Uterus (tissue), 4 donors: ENCODE measurements at places on chromosomes 6 and 20. TPM values are rescaled to one million over a fixed set of nuclear protein-coding genes. Genes with fewer than 3 reads are reported as not detected.
A peak's percentile ranks its signal among the peaks of the same experiment; 100 is the strongest.

GRCh38 chr20:51208162-51208561 is 185.3 kb upstream of the KCNG1 start:
- H3K4me3 ChIP-seq, result no peak overlapping the region
- H3K36me3 ChIP-seq, result no peaks in the 10 kb centered on the region
- no peaks in the 10 kb centered on the region for H3K27me3 ChIP-seq
- DNase-seq, result no peak
- H3K4me1 ChIP-seq, result no peaks in the 10 kb centered on the region

- H3K27ac ChIP-seq, result peak overlapping the region; percentile 82
- H3K36me3 ChIP-seq, result no peaks in the 10 kb centered on the region
- peak; percentile 25 for DNase-seq
- no peaks in the 10 kb centered on the region for H3K27me3 ChIP-seq
Measured at GRCh38 chr20:43514648-43514999, 7.1 kb downstream of the L3MBTL1 start.

DNA sequence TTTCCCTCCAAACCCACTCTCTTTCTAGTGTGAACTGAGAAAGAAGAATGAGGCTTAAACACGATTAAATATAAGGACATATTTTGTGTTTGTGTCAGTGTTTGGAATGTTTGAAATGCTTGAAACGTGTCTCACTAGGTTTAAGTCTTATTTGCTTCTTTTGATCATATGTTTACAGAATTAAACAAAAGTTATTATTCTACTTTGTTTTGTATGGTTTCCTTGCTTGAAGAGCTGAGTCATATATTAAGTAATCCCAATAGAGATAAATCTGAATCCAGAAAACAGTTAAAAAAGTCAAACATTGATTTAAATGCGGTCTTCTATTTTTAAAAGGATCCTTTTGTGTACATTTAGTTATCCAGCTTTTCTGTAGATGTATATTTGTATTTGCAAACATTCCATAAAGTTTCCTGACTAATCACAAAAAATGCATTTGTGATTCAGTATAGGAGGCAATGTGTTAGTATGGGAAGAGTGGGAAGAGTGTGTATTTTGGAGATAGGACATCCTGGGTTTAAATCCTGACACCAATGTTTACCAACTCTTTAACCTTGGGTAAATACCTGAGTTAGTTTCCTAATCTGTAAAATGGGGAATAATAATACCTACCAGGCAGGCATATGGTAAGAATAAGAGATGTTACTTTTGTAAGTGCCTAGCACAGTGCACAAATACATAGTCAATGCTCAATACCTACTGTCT is 72.9 kb downstream of the TSBP1 start:
- DNase-seq, result no peak
- no peak overlapping the region for H3K27ac ChIP-seq

DNA sequence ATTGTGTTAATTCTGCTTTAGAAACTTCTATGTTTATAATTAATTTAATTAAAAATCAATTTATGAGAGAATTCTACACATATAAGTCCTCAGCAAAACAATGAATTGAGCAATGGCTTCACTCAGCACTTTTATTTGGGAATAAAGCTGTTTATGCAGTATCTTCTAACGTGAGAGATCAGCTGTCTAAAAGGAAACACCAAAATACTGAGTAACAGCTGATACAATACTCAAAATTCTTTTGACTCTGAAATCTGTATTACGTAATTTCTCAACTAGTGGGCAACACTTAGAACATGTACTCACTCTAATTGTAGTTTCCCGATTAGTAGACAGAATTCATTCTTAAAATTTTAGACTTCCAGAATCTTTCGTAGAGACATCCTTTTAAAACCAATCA is 49.8 kb downstream of the MAP3K7 start:
- no peaks in the 10 kb centered on the region for H3K4me1 ChIP-seq
- no peak for DNase-seq
- H3K27ac ChIP-seq, result no peak overlapping the region

CYP39A1 gene
- 3.9 TPM for total RNA-seq

GRCh38 chr6:80330961-80331360 is 224.5 kb downstream of the BCKDHB start:
- no peak for DNase-seq
- no peak overlapping the region for H3K27ac ChIP-seq
- no peaks in the 10 kb centered on the region for H3K36me3 ChIP-seq
- H3K4me3 ChIP-seq, result no peak overlapping the region
- H3K4me1 ChIP-seq, result no peaks in the 10 kb centered on the region

DNA sequence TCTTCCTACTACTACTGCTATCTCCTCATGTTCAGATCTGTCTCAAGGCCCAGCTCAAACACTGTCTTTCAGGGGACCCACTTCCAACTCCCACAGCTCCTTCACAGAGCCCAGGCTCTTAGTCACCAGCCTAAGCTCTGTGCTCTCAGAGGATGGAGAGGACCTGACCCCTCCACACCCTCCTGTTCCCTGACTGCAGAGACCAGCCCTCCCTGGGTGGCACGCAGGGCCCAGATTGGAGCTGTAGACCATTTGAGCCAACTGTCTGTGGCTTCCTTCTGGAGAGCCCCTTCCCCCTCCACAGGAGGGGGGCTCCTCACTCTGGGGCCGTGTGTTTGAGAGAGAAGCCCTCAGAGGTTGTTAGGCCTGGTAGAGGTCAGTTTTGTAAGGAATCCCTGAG is 9.8 kb downstream of the SNPH start:
- H3K4me3 ChIP-seq, result no peak overlapping the region
- DNase-seq, result no peak
- H3K27ac ChIP-seq, result no peak overlapping the region
- no peaks in the 10 kb centered on the region for H3K27me3 ChIP-seq
- H3K36me3 ChIP-seq, result no peaks in the 10 kb centered on the region

DNA sequence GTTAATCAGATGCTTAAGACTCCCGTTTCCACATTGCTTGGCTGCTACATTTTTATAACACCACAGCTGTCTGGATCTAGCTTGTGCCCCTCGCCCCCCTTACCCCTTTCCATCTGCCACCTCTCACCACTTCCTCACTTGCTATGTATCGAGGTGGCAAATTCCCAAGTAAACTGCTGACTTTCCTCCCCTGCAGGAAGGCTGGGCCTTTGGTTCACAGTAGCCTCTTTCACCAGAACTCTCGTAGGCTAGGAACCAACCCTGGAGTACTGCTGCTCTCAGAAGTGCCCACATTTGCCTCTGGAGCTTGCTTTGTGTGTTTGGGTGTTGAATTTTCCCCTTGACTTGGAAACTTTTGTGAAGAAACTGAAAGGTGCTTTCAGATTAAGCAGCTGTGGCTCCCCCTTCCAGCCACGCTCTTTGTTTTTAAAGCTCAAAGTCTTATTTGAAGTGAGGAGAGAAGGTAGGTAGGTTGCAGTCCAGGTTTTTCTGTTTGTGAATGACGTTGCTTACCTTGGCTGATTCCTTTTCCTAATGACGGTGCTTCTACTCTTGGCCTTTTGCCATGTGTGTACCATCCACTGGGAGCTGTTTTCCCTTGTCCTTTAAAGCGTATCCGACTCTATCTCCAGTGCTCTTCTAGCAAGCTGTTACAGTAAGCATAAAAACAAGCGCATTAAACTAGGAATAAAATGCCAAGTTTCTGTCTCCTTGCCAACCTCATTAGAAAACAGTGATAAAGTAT is 90.4 kb downstream of the CARMIL1 start:
- H3K27me3 ChIP-seq, result no peaks in the 10 kb centered on the region
- H3K27ac ChIP-seq, result no peak overlapping the region
- no peaks in the 10 kb centered on the region for H3K36me3 ChIP-seq
- no peak overlapping the region for H3K4me3 ChIP-seq
- H3K4me1 ChIP-seq, result no peaks in the 10 kb centered on the region
- DNase-seq, result no peak

DNA sequence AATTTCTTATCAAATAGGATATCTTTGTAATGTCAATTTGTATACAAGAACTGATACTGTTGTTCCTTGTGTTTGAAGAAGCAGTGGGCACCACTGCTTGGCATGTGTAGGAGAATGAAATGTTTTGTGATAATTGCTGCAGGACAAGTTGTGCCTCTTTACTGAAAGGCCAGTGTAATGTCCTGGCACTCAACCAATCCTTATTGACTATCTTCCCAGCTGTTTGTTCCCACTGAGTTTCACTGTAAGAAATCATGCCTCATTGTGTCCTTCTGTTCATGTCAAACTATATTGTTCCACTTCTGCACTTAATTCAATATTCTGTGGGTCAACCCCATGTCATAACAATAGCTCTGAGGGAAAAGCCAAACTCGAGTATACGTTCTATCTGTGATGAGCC is 136.1 kb upstream of the FAM83B start:
- no peak overlapping the region for H3K27ac ChIP-seq
- no peaks in the 10 kb centered on the region for H3K36me3 ChIP-seq
- no peak overlapping the region for H3K4me3 ChIP-seq
- no peaks in the 10 kb centered on the region for H3K4me1 ChIP-seq
- H3K27me3 ChIP-seq, result no peaks in the 10 kb centered on the region

DNA sequence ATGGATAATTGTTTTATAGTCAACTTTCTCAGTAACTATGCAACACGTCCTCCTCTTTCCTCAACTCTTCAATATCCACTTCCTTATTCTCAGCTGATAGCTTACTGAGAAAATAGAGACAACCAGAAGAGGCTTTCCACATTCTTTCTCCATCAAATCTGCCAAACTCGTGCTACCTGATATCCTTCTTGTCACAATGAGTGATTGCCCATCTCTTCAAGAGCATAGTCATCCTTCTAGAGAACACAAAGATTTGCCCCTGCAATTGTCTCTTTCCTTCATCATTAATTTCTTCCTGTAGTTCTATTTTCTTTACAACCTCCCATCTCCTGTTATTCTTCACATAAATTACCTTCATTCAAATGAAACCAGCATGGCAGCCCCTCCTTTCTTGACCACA is 75.9 kb upstream of the RGS17 start:
- no peak overlapping the region for H3K4me3 ChIP-seq
- H3K27me3 ChIP-seq, result no peaks in the 10 kb centered on the region
- H3K4me1 ChIP-seq, result no peaks in the 10 kb centered on the region
- H3K36me3 ChIP-seq, result no peaks in the 10 kb centered on the region

- no peak overlapping the region for H3K27ac ChIP-seq
- no peaks in the 10 kb centered on the region for H3K4me1 ChIP-seq
- DNase-seq, result no peak
- H3K4me3 ChIP-seq, result no peak overlapping the region
- H3K36me3 ChIP-seq, result no peaks in the 10 kb centered on the region
Measured at GRCh38 chr6:96450082-96450769, 71.4 kb upstream of the UFL1 start.

DNA sequence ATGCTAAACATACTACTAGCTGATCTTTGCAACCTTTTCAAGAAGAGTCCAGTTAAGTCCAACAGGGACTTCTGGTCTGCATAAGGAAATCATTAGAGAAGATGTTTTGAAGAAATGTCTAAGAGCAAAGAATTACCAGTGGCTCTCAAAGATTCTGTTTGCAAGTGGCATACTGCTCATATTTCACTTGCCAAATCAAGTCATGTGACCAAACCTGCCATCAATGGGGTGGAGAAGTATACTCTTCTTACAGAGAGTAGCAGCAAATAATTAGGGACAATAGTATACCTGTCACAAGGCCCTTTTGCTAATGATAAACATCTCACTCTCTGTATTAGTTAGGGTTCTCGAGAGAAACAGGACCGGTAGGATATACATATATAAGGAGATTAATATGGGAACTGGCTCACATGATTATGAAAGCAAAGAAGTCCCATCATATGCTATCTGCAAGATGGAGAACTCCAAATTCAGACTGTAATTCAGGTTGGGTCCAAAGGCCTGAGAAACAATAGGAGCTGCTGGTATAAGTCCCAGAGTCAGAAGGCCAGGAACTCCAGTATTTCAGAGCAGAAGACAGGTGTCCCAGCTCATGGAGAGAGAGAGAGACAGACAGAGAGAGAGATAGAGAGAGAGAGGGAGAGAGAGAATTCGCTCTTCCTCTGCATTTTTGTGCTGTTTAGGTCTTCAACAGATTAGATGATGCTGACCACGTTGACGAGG is 111.5 kb downstream of the LCA5 start:
- H3K27ac ChIP-seq, result no peak overlapping the region
- no peaks in the 10 kb centered on the region for H3K27me3 ChIP-seq
- no peak for DNase-seq
- no peaks in the 10 kb centered on the region for H3K4me1 ChIP-seq
- no peak overlapping the region for H3K4me3 ChIP-seq

DNA sequence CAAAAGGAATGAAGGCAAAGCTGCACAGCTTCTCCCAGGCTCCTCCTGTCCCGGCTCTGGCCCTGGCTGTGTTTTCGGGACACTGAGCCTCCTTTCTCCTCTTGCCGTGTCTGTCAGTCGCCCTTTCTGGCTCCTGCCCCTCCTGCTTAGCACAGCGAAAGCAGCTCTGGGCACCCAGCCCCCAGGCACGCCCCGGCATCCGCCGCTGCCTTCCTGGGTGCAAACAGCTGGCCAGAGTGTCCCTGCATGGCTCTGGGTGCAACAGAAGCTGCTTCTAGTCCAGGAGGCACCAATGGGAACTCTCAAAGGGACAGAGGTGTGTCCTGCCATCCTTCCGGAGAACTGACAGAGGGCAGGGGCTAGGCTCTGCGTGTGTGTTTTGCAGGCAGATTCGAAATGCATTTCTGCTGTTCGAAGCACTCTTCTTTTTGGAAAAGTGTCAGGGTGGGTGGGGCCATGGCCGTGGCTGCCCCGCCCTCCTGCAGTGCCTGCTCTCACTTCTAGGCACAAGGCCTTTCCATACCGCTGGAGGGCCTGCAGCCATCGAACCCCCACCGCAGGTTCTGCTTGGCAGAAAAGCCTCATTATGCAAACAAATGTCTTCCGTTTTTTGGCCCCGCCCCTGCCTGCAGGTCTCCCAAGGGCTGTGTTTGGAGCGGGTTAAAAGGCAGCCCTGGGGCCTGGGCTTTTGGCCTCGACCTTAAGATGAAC is 15.5 kb downstream of the COL9A3 start:
- no peaks in the 10 kb centered on the region for H3K36me3 ChIP-seq
- no peaks in the 10 kb centered on the region for H3K4me1 ChIP-seq
- H3K4me3 ChIP-seq, result no peak overlapping the region
- DNase-seq, result no peak
- H3K27ac ChIP-seq, result no peak overlapping the region

TRIM40 gene
- total RNA-seq, result not detected

CYB5R4 gene
- total RNA-seq, result 9.4 TPM

ZBTB46 gene
- 32.0 TPM for total RNA-seq

AK9 gene
- 13.7 TPM for total RNA-seq

DNA sequence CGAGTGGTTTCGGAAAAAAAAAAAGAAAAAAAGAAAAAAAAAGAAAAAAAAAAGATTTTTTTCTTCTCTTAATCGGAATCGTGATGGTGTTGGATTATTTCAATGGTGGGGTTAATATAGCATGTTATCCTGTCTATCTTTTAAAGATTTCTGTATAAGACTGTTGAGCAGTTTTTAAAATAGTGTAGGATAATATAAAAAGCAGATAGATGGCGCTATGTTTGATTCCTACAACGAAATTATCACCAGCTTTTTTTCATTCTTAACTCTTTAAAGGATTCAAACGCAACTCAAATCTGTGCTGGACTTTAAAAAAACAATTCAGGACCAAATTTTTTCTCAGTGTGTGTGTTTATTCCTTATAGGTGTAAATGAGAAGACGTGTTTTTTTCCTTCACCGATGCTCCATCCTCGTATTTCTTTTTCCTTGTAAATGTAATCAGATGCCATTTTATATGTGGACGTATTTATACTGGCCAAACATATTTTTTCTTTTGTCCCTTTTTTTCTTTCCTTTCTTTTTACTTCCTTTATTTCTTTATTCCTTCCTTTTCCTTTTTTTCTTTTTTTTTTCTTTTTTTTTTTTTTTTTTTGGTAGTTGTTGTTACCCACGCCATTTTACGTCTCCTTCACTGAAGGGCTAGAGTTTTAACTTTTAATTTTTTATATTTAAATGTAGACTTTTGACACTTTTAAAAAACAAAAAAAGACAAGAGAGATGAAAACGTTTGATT is 3.6 kb downstream of the SOX4 start:
- peak overlapping the region; percentile 97 for H3K27ac ChIP-seq
- H3K36me3 ChIP-seq, result no peaks in the 10 kb centered on the region
- H3K4me3 ChIP-seq, result peak overlapping the region; percentile 84
- DNase-seq, result no peak
- no peaks in the 10 kb centered on the region for H3K4me1 ChIP-seq
- H3K27me3 ChIP-seq, result no peaks in the 10 kb centered on the region

GFRAL gene
- not detected for total RNA-seq
